ENCODE measurements at places on chromosomes 7 and 10.

- DNase-seq, result no peak
These were observed 6.2 kb upstream of the MYL7 start for GRCh38 chr7:44147026-44147991.

DNA sequence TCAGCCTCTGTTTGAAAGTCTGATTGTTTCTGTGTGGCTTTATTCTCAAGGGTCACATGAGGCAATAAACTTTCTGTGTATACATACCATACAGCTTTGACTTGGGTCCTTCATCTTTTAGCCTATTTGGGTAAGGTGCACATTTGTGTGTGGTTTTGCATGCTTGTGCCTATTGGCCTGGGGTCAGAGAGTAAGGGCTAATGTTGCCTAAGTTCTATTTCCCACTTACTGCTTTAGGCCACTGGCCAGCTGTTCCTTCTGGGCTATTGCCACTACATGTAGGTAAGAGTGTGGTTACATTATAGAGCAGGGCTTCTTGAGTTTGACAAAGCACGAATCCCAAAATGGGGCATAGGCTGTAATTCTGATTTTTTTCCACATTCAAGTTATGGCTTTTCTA is 21.8 kb downstream of the BBIP1 start:
- no peak for DNase-seq

DNA sequence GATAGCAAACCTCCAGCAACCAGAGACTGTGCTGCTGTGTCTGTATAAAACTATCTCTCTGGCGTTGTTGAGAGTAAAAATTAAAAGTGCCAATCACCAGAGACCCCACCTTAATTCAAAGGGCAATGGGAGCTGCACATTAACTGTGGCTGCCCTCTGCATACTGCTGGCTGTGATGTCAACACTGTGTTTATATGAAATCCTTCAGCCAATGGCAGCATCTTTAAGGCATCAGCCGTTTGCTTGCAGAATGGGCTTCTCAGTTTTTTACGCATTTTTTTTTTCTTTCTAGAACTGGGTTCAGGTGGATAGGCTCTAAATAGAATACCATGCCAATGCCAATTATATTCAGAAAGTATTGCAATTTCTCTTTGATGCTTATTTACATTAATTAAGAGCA is 47.7 kb downstream of the CHN2 start:
- no peak for DNase-seq

DNA sequence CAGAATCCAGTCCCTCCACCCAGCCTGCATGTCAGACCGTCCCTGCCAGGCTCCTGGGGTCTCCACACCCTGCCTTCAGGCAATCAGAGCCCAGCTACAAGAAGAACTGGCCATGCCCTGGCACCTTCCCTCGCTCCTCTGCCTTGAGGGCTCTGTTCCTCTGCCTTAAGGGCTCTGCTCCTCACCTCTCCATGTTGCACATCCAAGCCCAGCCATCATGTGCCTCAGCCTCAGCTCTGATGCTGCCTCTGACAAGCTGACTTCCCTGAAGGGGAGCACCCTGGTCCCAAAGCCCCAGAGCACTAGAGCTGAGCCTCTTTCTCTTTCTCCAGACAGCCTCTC is 50.3 kb upstream of the ANTXRL start:
- no peak for DNase-seq

- DNase-seq, result no peak
These were observed 63.0 kb downstream of the ZNF438 start for GRCh38 chr10:30968711-30969110.

Data from SIG-M5 (cell line).